ENCODE measurements at places on chromosomes 5 and 9. TPM values are rescaled to one million over a fixed set of nuclear protein-coding genes. Genes with fewer than 3 reads are reported as not detected.
A peak's percentile ranks its signal among the peaks of the same experiment; 100 is the strongest.

DNA sequence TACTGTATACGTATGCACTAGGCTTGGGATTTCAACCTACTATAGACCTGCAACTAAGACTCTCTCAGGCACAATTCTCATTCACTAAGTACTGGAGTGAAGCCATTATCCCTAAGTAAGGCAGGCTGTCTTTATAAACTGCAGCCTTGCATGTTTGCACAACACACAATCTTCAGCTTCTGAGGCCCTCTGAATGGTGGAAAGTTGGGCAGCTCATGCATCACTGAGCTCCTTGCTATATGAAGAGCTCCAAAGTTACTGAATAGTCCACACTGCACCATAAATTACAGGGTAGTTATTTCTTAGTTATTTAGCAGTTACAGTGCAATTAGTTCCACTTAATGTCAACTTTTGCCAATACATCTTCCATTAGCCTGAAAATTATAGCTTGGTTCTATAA is 384.6 kb downstream of the BRINP1 start:
- DNase-seq = no peak

The IL7R gene
- polyA plus RNA-seq = 120 TPM

- DNase-seq = no peak
These were observed 20.5 kb upstream of the OR2K2 start for GRCh38 chr9:111350556-111350955.

The CDC20B gene
- polyA plus RNA-seq = 0.28 TPM

GRCh38 chr5:35810601-35811000 is 46.1 kb upstream of the IL7R start:
- no peak for DNase-seq

The SUSD3 gene
- 9.7 TPM for polyA plus RNA-seq

DNA sequence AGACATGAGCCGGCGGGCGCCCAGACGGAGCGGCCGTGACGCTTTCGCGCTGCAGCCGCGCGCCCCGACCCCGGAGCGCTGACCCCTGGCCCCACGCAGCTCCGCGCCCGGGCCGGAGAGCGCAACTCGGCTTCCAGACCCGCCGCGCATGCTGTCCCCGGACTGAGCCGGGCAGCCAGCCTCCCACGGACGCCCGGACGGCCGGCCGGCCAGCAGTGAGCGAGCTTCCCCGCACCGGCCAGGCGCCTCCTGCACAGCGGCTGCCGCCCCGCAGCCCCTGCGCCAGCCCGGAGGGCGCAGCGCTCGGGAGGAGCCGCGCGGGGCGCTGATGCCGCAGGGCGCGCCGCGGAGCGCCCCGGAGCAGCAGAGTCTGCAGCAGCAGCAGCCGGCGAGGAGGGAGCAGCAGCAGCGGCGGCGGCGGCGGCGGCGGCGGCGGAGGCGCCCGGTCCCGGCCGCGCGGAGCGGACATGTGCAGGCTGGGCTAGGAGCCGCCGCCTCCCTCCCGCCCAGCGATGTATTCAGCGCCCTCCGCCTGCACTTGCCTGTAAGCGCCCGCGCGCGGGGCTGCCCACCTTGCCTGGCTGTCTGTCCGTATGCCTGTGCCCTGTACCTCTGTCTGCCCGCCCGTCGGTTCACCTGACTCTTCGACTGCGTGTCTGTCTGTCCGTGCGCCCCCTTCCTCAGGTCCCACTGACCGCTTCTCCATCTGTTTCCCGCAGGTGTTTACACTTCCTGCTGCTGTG is 412 bp downstream of the FGF18 start:
- DNase-seq = peak; percentile 38

The CDH9 gene
- not detected for polyA plus RNA-seq

The IFNA13 gene
- not detected for polyA plus RNA-seq

GRCh38 chr5:32138839-32139493 is 35.2 kb downstream of the GOLPH3 start:
- DNase-seq = no peak

DNA sequence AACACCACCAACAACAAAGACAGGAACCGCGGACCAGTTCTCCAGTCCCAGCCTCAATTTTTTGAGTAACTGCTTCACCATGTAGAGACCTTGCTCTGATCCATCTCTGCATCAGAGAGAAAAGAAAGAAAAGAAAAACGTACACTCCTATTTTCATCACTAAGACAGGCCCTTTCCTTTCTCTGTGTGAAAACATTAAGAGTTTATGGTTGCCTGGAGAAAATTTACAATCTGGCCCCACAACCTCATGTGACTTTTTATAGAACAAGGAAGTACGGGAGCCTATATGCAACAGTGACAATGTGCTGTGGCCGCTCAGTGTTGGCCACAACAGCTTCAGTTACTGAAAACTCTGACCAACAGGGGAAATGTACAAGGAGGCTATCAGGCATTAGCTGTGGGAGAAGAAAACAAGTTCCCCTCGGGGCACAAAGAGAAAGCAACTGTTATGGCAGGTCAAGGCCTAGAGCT is 272.9 kb upstream of the PTGER4 start:
- no peak for DNase-seq

DNA sequence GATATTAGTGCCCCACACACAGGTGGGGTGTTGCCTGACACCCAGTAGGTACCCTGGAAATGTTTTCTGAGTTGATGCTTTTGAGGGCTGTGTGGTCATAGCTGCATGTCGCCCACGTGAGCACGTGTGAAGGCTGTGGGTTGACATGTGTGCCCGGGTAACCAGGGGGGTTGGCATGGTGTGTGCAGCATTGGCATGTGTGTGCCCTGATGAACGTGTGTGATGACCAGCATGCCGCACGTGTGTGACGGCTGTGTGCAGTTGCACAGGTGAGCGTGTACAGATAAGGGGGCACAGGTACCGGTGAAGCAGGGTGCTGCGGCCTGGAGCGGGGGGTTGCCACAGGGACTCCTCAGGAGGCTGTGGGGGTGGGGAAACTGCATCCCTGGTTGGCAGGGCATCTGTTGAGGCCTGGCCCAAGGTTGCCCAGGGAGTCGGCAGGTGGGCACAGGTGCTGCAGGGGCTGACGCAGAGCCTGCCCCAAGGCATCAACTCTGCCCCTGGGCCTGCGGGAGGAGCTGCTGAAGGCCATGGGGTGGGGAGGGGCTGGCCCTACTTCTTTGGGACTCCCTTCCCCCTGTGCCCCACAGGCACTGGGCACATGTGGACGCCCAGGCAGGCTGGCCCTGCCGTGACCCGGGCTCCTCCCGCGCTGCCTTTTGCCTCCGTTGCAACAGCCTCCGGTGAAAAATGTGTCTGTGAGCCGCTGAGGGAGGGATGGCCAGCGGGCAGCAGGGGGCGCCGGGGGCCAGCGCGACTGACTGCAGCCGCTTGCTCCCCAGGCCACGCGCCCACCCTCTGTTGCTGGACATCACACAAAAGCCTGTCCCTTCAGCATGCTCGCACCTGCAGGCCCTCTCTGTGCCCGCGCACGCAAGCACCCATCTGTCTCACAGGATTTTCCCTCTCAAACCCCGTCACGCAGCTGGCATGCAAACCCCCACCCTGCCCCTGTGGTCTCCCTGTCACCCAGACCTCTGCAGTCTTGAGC is 2.2 kb downstream of the UNC5A start:
- peak; percentile 19 for DNase-seq

The PLPPR1 gene
- 0.91 TPM for polyA plus RNA-seq

The ARHGEF39 gene
- 0.47 TPM for polyA plus RNA-seq
